T-helper 9 cell (primary cell): ENCODE measurements at places on chromosomes 11 and 22.

DNA sequence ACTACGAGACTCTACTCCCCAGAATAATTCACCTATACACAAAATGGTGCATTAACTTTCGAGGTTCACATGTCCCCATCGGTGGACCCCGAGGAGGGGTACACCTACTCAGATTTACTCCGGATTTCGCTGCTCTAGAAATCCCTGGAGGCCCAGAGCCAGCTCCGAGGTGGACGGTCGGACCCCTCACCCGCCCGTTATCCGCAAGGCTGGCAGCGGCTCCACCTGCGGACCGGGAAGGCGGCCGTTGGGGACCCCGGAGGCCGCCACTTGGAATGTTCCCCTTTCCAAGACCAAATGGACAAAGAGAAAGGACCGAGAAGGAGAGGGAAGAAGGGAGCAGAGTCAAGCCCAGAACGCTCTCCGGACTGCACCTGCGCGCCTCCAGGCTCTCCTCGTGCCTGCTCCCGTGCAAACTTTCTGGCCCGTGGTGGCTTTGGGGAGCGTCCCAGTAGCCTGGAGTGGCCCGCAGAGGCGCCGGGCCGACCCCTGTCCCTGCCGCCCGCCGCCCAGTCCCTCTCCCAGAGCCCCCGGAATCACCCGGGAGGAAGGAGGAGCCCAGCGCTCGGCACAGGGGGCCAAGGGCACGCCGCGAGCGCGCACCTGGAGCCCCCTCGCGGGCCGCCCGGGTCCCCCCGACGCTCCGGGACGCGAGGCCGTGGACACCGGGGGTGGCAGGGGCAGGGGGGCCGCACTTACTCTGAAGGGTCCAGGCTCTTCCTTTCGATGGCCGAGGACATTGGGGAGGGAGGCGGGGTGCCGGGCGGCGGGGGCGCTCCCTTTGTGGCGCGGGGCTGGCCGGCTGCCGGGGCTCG is 23.0 kb downstream of the LMO2 start:
- no peak for DNase-seq

DNA sequence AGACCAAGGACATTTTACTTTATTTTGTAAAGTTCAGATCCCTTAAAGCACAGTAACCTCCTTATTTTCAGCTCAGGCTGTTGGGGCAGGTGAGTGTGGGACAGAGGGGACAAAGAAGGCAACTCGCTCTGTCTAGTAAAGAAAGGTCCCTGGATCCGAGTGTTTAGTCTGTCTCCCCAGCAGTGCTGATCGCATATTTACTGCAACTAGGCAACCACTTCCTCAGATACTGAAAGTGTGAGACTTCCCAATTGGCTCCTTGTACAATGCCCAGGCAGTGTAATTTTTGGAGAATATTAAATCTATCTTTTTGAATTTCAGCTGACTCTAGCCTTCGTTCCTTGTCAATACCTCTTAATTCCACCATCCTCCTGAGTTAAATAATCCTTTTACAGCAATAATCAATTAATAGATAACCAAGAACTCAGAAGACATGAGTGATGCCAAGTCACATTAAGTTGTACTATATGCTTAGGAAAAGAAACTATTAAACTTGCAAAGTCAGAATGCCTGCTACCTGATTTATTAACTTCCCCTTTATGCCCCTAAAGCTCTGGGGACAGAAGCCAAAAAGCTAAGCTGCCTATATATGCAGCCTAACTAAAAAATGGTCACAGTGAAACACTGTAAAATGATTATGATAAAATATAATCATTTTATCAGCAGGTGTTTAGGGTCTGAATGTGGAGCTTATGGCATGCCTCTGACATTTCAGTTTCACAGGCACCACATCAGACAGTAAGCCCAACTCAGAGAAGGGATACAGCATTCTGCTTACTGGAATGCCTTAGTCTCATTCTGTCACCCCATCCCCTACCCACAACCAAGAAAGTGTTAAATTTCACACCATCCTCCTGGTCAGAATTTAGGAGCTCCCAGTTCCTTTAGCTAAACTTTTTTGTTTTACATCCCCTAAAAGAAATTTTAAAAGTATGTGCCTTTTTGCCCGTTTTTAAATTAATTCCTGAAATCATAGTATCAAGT is 138.7 kb downstream of the TRIM44 start:
- no peak for DNase-seq

GRCh38 chr11:134939905-134940304 is 527.9 kb upstream of the B3GAT1 start:
- DNase-seq: no peak

GRCh38 chr11:86814775-86815174 is 14.4 kb downstream of the PRSS23 start:
- DNase-seq: no peak

DNA sequence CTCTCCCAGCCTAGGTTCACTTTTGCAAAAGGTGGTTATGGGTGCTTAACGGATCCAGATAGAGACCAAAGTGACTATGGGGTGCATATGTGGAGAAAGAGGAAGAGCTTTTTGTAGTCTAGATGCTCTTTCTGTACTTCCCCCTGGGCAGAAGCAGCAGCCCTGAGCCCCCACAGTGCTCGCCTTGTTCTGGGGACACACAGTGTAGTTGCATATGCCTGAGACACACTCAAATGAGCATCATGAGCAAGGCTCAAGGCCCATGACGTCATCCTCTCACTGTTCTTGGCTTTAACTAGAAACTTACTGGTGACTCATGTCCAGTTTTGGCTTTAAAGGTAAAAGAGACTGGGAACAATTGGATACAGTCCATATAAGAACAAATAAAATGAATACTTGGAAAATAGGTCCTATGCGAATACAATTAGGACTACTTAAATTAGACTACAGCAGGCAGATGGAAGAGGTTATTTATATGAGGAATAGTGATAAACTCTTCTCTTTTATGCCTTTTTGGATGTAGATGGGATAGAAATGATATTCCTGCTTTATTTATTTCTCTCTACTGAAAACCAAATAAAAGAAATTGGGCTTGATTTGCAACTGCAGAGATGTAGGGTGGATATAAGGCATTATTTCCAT is 20.1 kb upstream of the PEX26 start:
- DNase-seq: no peak

DNA sequence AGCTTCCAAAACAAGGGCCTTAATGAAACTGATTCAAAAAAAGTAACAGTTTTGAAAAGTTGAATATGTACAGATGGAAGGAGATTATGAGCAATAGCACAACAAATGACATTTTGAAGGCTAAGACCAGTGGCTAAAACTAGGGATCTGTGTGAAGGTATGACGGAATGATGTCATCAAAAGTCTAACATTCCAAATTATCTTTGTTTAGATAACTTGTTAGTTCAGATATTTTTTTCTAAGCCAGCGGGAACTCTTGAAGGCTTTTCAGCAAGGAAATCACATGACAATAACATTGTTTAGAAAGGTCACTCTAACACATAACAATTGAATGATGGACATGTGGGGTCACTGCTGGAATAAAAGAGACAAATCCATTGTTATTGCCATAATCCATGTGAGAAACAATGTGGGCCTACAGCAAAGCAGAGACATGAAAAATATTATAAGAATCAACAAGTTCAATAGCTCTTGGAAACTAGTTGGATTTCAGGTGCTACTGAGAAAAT is 260.5 kb downstream of the CASP12 start:
- no peak for DNase-seq

DNA sequence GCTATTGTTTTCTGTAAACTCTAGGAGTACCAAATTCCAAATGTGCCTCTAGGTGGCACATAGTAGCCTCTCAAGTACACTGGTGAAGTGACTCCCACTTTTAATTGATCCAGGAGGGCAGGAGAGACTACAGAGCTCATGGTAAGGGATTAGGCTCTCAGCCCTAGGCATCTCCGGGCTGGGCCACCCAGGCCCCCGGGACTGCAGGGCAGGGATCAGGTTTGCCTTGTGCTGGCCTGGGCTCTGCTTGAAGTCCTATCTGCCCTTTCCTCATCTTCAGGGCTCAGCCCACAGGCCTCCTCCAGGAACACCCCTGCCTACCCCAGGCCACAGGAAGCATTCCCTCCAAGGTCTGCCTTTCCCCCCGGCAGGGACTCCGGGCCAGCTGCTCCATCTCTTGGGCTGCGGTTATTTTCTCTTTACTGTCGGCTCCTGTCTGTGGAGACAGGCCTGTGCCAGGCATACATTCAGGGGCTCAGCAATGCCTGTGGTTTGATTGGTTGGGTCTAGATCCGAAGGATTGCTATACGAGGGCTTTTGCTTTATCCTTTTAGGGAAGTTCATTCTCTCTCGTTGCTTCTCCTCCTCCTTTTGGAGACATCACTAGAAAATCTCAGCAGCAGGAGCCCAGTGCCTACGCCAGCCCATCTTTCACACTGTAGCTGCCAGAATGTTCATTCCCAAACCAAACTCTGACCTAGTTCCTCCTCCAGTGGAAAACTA is 32.8 kb downstream of the PARVA start:
- DNase-seq: no peak

- DNase-seq: no peak
These were observed 3.5 kb downstream of the PANX1 start for GRCh38 chr11:94132152-94132558.

- no peak for DNase-seq
These were observed 48.0 kb downstream of the TIMP3 start for GRCh38 chr22:32849501-32849900.

GRCh38 chr11:63745304-63746170 is 23.0 kb downstream of the ZFTA start:
- no peak for DNase-seq

DNA sequence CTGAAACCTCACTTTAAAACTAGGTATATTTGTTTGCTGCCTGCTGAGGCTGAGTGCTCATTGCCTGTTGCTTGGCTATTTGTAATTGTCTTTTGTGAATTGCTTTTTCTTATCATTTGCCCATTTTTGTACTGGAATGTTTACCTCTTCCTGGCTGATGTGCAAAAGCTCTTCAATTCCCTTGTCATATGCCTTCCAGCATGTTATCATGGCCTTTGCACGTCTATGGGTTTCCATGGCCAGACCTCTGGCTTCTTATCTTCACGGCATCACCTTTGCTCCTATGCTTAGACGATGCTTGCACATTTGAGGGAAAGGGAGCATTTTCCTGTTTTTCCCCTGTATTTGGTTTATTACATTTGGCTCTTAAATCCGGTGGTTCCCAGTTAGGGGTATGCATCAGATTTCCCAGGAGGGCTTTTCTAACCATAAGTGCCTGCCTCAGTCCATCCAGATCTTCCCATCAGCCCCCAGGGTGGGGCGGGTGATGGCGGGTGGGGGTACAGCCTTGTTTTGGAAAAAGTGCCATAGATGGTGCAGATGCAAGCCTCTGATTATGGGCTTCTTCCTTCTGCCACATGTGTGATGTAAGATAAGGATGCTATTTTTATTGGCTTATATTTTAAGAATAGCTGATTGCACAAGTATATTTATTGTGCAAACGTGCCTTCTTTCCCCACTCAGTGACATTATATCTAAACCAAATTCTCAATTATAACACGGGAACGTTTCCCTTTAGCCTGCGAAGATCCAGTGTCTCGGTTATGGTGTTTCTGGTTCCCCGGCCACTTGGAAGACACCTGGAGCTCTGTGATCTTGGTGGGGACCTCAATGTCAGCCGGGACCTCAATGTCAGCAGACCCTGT is 70.6 kb upstream of the SEPTIN5 start:
- DNase-seq: no peak

DNA sequence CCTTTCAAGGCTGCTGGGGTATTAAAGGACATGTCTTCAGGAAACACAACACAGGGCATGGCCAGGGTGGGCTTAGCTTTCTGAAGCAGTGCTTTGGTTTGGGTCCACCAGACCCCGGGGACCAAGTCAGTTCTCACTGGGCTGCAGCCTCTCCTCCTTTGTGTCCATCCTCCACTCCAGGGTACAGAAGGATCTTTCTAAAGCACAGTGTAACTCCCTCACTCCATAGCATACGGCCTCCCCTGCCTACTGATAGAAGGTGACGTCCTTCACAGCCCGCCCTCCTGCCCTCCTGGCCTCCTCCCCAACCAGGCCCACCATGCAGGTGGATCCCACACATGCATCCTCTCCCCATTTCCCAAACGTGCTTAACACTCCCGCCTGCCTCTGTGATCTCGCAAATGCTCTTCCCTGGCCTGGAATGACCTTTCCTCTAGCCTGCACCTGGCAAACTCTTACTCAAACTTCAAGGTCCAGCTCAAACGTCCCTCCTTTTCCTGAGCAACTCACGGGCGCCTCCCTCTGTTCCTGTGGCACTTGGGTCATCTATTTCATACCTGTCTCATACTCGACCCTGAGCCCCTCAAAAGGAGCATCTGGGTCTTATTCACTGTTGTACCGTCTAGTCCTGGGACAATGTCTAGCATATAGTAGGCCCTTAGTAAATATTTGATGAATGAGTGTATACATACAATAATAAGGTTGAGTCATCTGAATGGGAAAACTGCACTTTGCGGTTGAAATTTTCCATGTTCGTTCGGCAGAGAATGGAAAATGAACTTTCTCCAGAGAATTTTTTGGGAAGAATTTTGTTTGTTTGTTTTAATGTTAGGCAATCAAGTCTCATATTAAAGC is 187.7 kb downstream of the EFCAB6 start:
- no peak for DNase-seq

- DNase-seq: no peak
These were observed 191.3 kb downstream of the KIF18A start for GRCh38 chr11:27916541-27917100.

GRCh38 chr11:19226378-19227195 is 14.2 kb downstream of the E2F8 start:
- no peak for DNase-seq

DNA sequence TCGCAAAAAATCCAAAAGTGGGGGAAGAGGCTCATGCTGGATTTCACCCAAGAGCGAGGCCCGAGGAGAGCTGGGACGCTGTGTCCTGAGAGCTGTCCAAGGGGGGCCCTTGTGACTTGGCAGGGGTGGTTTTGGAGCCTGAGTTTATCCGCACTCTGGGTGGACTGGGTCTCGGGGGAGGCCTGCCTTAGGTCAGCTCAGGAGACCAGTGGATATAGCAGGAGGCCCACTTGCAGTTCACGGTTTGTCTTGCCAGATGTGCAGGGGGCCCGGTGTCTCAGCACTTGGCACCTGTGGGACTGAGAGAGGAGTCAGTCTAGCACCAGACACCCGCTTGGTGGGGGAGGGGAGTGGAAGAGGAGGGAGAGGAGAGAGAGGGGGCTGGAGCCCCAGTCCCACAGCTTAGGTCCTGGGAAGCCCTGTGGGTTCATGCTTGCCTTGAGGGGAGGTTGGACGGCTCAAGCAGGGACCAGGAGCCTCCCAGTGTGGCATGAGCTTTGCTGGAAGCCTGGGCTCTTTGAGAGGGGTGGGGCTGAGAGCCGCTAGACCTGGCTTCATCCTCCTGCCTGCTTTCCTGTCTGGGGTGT is 33.4 kb downstream of the PARVB start:
- DNase-seq: no peak

GRCh38 chr11:116057000-116057399 is 552.8 kb upstream of the CADM1 start:
- DNase-seq: no peak
